Stomach (tissue), 19 donors: ENCODE measurements at places on chromosomes 2 and 18.

DNA sequence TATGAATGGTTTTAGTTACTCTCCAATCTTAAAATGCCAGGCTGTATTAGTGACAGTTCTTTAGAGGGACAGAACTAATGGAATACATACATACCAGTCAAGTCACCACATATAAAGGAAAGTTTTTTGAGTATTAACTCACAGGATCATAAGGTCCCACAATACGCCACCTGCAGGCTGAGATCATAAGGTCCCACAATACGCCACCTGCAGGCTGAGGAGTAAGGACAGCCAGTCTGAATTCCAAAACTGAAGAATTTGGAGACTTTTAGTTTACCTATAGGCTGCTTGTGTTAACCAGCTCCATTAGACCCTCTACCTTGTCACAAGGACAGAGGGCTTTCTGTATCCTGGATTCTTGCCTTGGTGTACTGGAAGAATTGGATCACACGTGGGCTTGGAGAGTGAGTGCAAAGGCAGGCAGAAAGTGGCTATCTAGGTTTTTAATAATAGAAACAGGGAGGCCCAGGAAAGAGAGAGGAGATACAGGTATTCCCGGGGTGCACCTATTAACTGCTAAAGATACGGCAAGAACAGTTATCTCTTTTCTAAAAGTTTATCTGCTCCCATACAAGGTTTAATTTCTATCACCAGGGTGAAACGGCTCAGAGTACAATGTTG is 234.9 kb upstream of the CYRIA start:
- DNase-seq: peak; percentile 39

DNA sequence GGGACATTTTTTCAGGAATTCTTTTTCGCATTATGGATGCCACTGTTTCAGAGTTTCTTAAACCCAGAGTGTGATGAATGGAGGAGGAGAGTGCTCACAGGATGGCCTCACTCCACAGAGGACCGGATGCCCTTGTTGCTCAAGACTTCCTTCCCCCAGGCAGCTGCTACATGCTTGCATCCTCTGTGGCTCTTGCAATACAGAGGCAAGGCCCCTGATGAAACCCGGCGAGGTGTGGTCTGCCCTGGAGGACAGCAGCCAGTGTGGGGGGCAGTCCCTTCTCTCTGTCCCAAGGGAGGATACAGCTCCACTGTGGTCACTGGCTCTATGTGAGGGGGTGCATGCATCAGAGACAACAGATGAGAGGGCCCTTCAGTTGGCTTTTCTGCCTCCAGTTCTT is 109.6 kb downstream of the SH3RF3 start:
- peak; percentile 58 for DNase-seq

DNA sequence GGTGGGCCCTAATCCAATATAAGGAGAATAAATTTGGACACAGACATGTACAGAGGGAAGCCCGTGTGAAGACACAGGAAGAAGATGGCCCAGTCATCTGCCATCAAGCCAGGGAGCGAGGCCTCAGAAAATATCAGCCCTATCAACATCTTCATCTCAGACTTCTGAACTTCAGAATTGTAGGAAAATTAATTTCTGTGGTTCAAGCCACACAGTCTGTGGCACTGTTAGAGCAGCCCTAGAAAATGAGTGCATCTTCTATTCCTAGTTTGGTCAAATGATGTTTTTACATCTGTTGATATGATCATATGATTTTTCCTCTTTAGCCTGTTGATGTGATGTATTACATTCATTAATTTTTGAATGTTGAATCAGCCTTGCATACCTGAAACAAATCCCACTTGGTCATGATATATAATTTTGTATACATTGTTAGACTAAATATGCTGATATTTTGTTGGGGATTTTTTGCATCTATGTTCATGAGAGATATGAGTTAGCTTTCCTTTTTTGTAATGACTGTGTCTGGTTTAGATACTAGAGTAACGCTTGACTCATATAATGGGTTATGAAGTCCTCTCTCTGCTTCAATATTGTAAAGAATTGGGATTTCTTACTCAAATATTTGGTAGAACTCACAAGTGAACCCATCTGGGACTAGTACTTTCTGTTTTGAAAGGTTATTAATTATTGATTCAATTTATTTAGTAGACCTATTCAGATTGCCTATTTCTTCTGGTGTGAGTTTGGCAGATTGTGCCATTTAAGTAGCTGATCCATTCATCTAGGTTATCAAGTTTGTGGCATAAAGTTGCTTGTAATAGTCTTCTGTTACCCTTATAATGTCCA is 451.4 kb downstream of the EIPR1 start:
- DNase-seq: no peak

DNA sequence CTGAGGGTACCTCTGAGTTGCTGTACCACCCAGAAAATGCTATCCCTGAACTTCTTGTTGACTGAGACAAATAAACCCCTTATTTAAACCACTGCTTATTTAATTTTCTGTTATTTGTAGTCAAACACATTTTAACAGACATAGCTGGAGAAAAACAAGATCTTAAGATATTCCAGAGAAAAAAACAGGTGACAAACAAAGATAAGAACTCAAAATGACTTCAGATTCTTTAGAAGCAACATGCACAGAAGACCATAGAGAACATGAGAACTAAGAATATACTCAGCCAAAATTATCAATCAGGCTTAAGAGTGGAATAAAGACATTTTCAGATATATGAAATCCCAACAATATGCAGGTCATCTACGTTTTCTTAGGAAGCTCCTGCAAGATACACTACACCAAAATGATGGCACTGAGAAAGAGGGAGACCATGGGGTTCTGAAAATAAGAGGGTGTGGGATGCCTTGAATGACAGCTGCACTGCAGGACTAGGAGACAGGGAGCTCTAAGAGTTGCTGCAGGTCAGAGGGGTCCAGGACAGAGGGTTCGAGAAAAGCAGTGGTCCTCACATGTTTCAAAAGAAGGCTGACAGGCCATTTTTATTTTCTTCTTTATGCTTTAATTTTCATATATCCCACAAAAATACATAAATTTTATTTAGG is 38.4 kb downstream of the ADAM17 start:
- DNase-seq: no peak

DNA sequence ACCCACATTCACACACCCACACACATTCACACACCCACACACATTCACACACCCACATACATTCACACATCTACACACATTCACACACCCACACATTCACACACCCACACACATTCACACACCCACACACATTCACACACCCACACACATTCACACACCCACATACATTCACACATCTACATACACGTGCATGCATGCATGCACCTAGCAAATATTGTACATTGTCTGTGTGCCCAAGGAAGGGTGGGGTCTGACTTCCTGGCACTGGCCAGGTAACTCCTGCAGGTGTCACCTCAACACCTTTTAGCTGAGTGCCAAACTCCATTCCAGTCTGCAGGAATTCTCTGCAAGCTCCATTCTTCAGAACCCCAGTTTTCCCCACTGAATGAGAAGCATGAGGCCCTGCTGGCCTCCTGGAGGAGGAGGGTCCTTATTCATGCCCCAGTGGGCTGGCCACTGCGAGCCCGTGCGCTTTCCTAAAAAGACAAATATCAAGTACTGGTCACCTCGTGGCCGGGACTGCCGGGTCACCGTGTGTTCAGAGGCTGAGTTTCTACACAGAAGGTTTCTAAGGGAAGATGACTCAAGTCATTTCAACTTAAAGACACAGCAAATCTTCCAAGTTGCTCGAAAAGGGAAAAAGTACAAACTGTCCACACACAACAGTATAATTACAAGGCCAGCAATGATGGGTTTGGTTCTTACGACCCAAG is 131.5 kb downstream of the HDAC4 start:
- DNase-seq: peak; percentile 64
